ENCODE measurements at places on chromosomes 4 and X.

DNA sequence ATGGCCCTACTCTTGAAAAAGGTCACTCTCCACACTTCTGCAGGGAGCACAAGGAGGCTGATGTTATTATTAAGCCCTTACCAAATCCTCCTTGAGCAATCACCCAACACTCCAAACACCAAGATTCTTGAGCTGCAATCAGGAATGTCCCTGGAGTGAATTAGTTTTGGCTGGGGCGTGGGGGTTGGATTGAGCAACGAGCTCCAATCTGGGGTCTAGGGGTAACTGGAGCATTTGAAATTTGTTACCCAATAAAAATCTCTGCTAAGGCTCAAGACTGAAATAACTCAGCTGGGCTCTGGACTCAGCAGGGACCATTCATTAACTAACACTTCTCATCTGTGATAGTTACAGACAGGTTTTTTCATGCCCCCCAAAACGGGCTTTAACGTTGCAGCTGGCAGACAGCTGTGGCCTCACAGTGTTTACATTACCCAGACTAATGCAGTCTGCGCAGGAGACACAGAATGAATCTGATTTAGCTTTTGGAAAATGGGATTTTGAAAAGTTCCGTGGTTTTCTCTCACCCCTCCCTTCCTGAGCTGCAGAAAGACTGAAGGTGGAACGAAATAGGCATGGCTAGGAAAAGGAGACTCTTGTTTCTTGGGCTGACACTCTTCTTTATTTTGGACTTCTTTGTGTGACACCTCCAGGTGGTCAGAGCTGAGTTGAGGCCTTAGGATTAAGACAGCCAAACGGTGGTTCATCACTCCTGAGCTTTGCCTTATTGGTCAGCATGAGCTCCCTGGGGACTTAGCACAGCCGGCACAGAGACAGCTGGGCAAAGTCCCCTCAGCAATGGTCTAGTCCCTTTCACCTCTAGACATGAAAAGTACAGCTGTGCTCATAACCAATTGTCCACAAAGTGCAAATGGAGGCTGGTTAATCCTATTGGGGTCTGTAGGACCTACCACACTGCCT lies 26.6 kb downstream of the PLAC1 start:
- no peak for DNase-seq

GRCh38 chr4:134911941-134912340 lies 710.4 kb upstream of the PABPC4L start:
- DNase-seq, result no peak

DNA sequence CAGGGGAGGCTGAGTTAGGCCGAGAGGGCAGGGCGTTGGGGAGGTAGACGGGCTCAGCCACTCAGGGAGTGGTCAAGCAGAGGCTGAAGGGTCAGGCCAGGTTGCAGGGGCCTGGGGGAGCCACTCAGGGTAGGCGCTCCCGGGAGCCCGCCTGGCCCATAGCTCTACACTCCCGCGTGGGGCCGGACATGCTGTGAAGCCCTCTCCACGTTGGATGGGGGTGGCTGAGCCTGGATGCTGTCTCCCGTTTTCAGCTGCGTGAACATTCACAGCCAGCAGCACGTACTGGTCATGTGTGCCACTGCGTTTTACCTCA lies 14.0 kb upstream of the MSANTD1 start:
- no peak for DNase-seq

DNA sequence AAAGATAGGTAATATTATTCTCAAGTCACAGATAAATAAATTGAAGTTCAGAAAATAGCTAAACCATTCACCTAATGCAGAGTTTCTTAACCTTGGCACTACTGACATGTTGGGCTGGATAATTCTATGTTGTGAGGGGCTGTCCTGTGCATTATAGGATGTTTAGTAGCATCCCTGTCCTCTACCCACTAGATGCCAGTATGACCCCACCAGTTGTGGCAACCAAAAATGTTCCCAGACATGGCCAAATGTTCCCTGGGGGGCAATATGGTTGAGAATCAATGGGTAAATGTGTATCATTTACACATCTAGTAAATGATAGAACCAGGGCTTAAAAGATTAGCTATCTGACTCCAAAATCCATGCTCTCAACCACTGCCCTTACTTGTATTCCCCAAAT lies 140.9 kb downstream of the COL4A6 start:
- no peak for DNase-seq

DNA sequence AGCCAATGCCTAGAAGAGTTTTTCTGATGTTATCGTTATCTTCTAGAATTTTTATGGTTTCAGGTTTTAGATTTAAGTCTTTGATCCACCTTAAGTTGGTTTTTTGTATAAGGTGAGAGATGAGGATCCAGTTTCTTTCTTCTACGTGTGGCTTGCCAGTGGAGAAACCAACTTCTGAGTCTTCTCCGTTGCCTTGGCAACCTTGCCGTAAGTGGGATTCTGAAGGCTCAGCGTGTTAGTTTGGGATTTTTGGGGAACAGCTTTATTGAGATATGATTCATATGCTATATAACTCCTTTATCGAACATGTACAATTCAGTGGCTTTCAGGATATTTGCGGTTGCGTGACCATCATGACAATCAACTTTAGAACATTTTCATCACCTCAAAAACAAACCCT lies 17.7 kb downstream of the SMS start:
- DNase-seq, result no peak
